Activated CD4-positive, alpha-beta T cell treated with anti-CD3 and anti-CD28 coated beads, Interleukin-2, Interleukin-4, amounts not matched to agents 100 ng/mL and 50 ng/mL, durations not matched to agents 16 hours and 8 hours (primary cell): ENCODE measurements at places on chromosomes 12 and 14.

DNA sequence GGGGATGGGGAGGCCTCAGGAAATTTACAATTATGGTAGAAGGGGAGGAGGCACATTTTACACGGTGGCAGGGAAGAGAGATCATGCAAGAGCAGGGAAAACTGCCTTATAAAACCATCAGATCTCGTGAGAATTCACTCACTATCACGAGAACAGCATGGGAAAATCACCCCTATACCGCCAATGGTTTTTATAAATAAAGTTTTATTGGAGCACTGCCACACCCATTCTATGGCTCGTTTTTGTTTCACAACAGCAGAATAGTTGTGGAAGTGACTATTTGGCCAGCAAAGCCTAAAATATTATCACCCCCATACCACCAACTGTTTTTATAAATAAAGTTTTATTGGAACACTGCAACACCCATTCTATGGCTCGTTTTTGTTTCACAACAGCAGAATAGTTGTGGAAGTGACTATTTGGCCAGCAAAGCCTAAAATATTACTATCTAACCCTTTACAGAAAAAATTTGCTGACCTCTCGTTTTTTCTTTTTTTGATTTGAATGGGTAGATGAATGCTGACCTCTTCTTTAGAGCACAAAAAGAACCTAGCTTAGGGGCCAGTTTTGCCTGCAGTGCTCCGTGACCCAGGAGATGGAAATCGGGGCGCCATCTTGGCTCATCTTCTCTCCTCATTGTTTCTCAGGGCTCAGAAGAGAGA, 77.3 kb upstream of the RIN3 start:
- no peak for DNase-seq

GRCh38 chr12:39538679-39539104, 80.9 kb downstream of the ABCD2 start:
- DNase-seq: no peak

DNA sequence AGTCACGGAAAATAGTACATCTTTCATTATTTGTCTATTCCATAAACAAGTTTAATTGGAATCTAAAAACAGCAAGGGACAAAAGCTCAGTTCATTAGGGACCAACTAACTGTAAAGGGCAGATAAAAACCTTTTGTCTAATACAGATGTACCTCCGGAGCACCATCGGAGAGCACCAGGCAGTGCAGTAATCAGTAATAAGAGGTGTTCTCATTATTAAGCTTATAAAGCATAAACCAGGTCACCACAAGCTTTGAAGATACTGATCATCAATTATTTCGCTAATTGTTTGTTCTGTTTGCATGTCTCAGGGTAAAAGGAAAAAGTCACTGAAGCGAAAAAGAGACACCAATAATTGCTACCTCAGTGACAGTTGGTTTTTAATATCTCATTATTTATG, 207.3 kb upstream of the PRKD1 start:
- DNase-seq: no peak

GRCh38 chr14:54424479-54424901, 16.7 kb downstream of the CNIH1 start:
- no peak for DNase-seq

DNA sequence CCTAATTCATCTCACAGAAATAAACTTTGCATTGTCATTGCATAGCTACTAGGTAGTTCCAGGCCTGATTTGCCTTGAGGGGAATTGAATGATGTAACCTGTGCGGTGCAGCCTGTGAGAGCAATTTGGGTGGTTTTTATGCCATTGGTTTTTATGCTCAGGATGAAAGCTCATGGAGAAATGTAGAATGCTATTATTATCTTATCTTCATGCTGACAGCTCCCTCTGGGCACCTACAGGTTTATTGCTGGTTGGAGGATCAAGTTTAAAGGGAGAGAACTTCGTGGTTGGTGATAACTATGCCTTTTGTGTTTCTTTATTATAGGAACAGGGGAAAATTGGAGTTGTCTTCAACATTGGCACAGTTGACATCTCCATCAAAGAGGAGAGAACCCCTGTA, 547.9 kb downstream of the DIO2 start:
- DNase-seq: no peak

DNA sequence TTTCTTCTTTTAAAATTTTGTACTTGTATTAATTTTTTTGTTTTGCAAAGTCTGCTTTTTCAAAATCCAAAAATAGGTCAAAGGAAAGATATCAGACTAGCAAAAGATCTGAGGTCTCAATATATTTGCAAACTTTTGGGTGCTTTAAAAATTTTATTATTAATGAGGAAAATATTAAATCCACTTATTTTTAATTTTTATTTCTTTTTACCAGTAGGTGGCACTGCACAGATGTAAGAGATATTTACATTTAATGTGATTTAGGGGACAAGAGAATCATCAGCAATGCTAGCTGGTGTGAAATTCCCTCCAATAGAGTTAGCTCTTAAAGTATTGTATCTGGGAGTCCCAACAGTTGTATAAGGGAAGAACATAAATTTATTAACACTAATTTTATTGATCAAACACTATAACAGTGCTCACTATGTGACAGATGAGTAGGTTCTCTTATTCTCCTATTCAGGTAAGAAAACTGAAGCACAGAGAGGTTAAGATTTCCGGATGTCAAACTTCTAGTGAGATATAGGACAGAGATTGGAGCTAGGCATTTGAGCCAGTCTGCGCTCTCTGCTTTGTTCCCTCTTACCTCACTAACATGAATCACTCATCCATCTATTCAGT, 30.5 kb downstream of the ALX1 start:
- no peak for DNase-seq
